HuH-7 (cell line): ENCODE measurements at places on chromosomes 4 and X.

GRCh38 chrX:71622576-71623450 is 4.5 kb upstream of the CXCR3 start:
- DNase-seq, result no peak

- DNase-seq, result no peak
Observed at GRCh38 chr4:7756561-7757355, 182.9 kb downstream of the AFAP1 start.

DNA sequence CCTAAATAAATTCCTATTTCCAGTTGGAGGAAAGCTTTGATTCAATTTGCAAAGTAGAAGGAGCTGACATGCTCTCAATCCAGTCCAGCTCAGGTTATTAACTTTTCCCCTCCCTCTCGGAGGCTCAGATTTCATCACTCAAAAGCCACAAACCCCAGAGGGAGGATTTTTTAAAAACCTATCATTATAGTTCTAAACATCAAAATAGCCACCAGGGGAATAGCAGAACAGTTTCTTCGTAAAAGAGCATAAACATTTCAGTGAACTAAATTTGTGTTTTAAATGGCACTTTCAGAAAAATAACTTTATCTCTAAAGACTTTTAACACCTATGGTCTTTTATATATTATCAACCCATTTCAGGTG is 8.8 kb downstream of the GPRIN3 start:
- no peak for DNase-seq

GRCh38 chr4:16029886-16030285 is 53.9 kb downstream of the PROM1 start:
- DNase-seq, result peak; percentile 33

DNA sequence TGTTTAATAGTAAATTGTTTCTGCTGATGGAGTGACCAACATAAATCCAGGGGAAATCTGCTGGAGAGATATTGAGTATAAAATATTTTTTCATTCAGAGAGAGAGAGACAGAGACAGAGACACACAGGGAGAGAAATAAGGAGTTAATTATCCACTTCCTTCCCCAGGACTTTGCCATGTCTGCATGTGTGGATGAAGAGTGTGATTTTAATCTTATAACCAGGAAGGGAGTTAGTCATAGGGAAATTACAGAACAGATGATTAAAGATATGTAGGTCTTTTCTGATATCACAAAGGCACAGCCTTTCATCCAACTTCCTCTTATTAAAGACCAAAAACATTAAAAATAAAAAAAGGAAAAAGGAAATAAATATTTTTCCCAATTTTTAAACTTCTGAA is 526.3 kb downstream of the SPRY1 start:
- DNase-seq, result no peak

- DNase-seq, result peak; percentile 56
Observed at GRCh38 chr4:61517144-61517543, 317.0 kb downstream of the ADGRL3 start.

- no peak for DNase-seq
Observed at GRCh38 chr4:32180086-32180485, 1459.9 kb downstream of the PCDH7 start.

GRCh38 chr4:28677808-28678207 is 1817.2 kb downstream of the STIM2 start:
- DNase-seq, result no peak

- DNase-seq, result no peak
Observed at GRCh38 chr4:53688186-53688790, 97.0 kb upstream of the LNX1 start.

DNA sequence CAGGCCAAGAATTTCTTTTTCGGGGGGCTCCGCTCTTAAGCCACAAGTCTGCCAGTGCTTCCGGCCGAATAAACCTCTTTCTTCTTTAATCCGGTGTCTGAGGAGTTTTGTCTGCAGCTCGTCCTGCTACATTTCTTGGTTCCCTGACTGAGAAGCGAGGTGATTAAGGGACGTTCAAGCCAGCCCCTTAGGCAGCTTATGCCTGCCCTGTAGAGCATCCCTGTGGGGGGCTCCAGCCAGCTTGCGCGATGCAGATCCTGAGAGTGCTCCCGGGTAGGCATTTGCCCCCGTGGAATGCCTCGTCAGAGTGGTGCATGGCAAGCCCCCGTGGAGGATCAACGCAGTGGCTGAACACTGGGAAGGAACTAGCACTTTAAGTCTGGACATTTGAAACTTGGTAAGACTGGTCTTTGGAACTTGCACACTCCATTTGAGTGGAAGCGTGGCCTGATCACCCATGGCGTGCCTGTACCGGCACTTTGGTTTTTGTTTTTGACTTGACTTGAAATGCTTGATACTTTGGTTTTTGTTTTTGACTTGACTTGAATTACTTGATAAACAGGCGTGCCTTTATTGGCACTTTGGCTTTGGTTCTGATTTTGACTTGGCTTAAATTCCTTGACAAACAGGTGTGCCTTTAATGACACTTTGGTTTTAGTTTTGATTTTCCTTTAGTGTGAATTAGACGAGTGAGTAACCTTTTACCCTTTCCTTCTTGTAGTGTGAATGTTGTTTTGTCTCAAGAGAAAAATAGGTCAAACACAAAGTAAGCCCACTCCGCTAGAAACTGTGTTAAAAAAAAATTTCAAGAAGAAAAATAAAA is 6.1 kb downstream of the ACOX3 start:
- DNase-seq, result no peak

DNA sequence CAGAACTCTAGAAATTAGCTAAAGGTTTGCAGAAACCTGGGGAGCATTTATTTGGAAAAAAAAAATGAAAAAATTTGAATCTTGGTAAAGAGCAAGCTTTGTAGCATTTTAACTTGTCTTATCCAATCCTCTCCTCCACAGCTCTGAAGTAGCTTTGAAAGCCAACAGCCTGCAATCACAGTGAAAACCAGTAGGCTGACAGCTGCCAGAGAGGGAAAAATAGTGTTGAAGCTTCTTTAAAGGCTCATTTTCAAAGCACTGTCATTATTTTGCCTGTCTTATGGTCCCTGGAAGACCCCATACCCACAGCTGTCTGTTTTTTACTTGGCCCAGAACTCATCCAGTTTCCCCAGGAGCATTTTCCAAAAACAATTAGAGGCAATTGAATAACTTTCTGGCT is 230.8 kb upstream of the EDNRA start:
- no peak for DNase-seq

DNA sequence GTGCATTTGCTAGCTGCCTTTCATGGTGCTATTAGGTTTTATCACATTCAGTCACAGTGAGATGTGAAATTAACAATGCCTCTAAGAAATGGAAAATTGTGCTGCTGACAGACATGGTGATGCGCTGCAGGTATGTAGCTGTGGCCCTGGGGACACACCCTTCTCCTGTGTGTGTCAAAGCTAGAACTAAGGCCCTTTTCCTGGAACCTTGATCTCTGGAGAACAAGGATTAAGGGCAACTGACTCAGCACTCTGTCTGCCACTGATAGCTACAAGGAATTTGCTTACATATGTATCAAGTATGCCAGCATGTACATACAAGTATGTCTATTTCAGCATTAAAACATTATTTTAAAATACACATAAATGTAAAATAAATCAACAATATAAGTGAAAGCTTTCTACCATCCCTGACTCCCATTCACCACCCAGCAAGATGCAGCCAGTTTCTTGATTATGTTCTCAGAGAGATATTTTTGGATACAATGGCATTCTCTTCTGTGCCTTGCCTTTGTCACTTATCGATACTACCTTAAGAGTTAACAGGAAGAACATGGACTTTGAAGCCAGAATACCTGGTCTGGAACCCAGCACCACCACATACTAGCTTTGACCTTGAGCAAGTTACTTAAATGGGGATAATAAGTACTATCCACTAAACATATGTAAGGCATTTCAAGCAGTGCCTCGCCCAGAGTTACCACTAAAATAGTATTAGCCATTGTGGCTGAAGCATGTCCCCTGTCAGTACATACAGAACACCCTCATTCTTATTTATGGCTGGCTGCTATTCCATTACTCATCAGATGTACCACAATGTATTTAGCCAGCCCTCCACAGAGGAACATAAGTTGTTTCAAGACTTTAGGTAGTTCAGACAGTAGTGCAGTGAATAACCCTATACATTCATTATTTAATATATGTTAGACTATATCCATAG is 68.5 kb downstream of the NPNT start:
- no peak for DNase-seq

- DNase-seq, result no peak
Observed at GRCh38 chr4:22483551-22483981, 32.3 kb downstream of the ADGRA3 start.

- DNase-seq, result no peak
Observed at GRCh38 chr4:78616046-78616498, 64.5 kb downstream of the ANXA3 start.

DNA sequence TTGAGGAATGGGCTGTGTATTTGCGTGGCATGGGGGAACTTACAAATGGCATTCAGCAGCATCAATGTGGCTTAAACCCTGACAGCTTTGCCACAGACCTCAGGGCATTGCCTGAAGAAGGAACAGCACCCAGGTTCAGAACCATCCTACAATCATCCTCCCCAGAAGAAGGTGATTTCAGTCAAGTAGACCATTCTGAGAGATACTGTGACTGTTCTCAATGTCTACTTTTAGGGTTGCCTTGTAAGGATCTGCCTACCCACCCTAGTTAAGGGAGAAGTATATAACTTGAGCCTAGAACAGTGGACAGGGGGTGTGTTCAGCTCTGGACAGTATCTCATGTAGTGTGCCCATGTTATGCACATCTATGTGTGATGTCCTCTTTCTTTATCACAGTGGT is 1.6 kb upstream of the FGF5 start:
- no peak for DNase-seq

GRCh38 chrX:39049975-39050374 is 248.7 kb downstream of the MID1IP1 start:
- DNase-seq, result no peak

DNA sequence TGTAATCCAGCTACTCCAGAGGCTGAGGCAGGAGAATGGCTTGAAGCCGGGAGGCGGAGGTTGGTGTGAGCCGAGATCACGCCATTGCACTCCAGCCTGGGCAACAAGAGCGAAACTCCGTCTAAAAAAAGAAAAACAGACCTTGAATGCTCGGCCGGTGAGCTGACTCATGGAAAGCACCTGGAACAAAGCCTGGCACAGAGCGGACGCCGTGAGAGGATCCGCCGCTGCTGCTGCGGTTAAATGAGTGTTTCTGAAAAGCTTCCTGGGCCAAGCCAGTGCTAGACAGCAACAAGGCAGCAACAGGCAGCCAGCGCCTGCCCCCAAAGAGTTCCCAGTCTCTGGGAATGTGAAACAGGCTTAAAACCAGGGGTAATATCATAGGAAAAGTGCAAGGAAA is 186.4 kb downstream of the AFAP1 start:
- DNase-seq, result no peak

- DNase-seq, result no peak
Observed at GRCh38 chr4:164440199-164440598, 313.7 kb upstream of the SMIM31 start.

DNA sequence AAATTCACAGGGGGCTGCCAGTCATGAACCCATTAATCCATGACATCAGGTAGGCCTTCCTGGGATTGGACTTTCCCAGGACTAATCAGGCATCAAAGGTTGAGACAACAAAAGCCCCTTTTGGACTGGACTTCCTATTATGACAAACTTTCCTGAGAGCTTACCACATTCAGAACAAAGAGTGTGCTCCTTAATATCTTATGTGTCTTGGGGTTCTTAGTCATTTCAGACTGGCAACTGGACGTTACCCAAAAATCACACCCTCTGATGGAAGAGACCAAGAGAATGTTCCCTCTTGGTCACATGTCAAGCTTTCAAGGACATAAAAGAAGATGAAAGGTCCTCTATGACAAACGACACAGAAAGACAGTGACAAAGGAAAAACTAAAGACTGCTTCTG is 31.6 kb upstream of the PPP1R2C start:
- no peak for DNase-seq

DNA sequence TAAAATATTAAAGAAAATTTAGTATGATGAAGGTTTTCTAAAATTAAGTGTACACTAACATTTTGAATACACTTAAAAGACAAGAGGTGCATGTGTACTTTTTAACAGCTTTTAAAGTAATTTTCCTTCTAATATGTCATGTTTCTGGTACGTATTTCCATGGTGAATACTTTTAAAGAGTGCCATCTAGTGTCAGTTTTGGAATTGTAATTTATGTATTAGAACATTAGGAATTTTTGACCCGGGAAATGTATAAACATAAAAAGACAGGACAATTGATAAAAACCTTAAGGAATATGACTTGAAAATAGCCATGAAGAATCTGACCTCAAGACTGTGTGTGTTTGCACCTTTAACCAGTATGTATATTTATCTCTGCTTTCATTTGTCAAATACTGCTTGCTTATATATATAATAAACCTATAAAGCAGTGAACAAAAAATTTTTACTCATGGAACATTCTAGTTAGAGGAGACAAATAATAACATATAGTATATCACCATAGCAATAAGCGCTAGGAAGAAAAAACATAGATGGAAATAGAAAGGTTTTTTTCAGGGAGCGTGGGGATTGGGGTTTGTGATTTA is 7.2 kb downstream of the GSTCD start:
- DNase-seq, result no peak

- no peak for DNase-seq
Observed at GRCh38 chr4:78075986-78076385, 18.9 kb downstream of the FRAS1 start.

DNA sequence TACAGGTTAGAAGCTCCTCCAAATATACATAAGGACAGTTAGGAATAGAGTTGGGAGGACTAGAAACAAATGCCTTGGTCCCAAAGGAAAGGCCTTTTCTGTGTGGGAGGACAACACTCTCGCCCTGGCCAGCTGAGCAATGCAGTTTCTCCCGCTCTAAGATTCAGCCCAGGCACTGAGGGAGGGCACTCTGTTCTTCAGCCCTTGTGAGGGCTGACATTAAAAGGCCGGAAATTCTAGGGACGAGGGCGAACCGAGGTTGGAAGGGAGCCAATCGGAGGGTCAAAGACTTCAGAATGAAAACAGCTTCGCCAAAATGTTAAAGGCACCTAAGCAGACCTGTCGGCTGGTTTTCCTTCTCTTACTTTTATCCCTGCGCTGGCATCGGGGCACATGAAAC is 2.9 kb upstream of the PTCHD1 start:
- no peak for DNase-seq

- no peak for DNase-seq
Observed at GRCh38 chrX:15350329-15350996, 15.1 kb upstream of the PIGA start.

DNA sequence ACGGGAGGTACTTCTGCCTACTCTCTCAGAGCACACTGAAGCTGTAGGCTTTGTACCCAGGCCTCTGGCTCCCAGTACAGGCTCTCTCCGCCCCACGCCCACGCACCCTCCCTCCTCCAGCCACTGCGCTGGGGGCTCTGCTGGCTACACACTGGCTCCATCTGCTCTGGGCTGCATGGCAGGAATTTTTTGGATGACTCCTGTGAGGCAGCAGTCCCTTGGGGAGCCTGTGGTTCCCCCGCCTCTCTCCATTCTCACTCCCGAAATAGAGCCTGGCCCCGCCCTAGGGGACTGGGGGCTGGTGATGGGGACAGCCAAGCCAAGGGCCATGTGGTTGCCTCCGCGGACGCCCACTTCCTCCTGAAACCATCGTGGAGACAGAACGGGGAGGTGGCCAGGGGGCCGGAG is 58.1 kb upstream of the ADRA2C start:
- no peak for DNase-seq
